ENCODE measurements at places on chromosomes 7 and 10.

GRCh38 chr10:3900391-3900790, 115.4 kb upstream of the KLF6 start:
- DNase-seq, result no peak

GRCh38 chr10:122258136-122259074, 12.7 kb upstream of the BTBD16 start:
- no peak for DNase-seq

DNA sequence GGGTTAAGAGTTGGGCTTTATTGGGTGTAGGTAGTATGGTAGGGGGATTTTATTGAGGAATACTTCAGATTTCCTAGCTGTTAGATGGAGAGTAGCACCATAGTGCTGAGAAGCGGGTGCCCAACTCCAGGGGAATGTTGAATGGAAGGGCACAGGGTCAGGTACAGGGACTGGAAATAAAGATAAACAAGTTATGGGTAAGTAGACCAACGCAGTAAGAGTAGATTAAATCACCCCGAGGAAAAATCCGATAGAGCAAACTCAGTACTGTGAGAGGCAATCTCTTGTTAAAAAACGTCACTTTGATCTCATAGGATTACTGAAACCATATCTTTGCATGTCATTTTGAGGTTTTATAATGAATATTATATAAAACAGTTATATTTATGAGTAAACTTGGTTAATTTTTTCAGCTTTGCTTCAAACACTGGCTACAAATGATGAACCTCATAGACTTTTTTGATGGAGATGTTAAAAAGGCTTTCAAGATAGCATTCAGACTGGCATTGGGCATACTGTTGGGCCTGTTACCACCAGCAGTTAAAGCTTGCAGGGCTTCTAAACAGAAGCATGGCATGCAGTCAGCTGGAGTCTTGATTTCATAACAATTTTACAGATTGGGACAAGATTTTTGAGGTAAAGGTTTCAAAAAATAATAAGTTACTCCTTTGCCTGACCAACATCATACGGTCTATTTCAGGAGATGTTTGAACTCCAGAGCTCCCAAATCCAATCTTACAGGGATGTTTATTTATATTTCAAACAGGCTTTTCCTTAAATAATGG, 7.1 kb downstream of the AHR start:
- no peak for DNase-seq

GRCh38 chr7:15174485-15174884, 271.9 kb upstream of the DGKB start:
- no peak for DNase-seq

- DNase-seq, result peak; percentile 88
Measured at GRCh38 chr10:100510533-100511308, 8.9 kb downstream of the SEC31B start.

DNA sequence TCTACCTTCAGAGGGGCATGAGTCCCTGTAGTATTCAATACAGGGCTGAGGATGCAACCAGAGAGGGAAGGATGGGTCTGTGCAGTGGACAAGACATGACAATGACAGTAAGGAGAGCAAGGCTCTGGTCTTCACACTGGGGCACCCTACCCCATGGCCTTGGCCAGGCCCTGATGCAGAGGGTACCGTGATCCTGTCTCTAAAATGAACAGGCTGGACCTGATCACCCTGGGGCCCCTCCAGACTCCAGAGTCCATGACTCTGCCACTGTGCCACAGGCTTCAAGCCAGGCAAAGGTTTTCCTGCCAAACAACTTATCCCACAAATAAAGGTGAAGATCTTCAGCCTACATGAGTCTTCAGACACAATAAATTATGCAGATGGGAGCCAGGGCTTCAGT, 4.9 kb downstream of the MAT1A start:
- no peak for DNase-seq

GRCh38 chr10:103021900-103022293, 103.8 kb downstream of the CNNM2 start:
- no peak for DNase-seq

GRCh38 chr7:139776486-139777132, 1.2 kb downstream of the HIPK2 start:
- DNase-seq, result peak; percentile 35

GRCh38 chr7:139683137-139683921, 94.5 kb downstream of the HIPK2 start:
- no peak for DNase-seq

- no peak for DNase-seq
Measured at GRCh38 chr10:14382531-14382930, 51.8 kb upstream of the FRMD4A start.

DNA sequence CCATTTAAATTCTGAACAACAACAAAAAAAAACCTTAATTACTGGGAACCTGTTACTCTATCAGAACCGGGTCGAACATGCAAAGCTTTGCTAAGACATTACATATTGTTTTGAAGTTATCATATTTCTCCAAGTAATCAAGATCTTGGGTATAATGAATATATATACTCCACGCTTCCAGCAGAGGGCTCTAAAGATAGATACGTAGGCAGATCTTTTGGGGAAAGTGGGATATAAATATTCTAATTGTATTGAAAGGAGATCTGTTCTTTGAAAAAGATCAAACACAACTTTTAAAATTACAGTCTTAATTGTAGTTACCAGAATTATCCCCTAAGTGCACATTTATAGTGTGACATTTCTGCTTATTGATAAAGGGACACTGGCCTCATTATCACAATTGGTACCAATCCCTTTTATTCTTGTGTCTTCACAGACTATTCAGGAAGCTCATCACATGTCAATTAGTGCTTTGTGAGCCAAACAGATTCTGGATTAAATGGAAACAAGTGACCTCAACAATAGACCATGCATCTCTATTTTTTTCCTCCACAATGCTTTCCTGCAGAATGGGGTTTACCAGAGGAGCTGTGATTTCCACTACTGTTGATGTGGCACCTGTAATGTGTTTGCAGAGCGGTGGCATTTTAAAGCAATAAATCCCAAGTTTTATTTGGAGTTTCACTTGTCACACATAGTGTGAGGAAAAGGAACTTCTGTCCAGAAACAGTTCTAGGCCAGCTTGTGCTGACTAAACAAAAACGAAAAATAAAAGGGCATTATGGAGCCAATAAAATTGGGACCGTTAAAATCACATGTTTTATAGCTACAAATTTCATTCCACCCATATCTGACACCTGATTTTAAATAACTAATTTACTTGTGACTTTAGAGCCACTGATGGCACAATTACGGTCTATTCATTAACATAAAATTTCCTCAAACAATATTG, 122.4 kb downstream of the CTTNBP2 start:
- no peak for DNase-seq

- no peak for DNase-seq
Measured at GRCh38 chr7:45912972-45913371, 8.1 kb downstream of the IGFBP3 start.

GRCh38 chr10:119769886-119770285, 44.0 kb downstream of the INPP5F start:
- DNase-seq, result no peak

GRCh38 chr10:15146366-15146765, 22.1 kb downstream of the NMT2 start:
- DNase-seq, result no peak

DNA sequence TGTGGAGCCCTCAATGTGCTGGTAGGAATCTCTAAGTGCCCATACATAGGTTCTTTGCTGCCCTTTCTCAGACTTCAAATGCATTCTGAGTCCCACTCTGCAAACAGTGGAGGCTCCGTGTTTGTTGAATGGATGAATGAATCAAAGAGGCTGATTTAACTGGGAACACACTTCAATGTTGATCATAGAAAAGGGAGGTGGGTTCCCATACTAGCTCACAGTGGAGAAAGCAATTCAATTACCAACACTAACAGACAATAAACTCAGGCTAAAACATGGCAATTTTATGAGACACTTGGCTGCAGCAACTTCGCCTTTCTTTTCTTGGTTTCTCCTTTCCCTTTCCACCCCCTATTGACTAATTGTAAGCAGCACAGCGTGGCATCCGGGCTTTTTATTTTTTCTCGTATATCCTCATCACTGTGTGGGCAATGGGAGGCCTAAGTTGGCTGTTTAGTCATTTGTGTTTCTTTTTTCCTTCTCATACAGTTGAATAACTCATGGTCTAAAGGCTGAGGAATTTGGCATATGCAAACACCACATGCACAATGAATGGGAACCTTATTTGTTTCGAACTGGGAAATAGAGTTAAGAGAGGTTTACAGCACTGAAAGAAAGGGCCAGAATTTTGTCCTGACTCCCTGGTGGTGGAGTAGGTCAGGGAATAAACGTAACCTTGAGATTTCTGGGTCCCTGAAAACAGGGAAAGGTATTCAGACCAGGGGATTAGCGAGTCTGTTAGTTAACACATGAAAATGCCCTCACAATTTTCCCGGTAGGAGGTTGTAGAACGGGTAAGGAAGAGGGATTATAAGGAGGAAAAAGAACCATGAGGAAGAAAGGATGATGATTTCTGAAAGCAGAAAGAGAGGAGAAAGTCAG, 858.5 kb downstream of the KCNMA1 start:
- DNase-seq, result no peak

DNA sequence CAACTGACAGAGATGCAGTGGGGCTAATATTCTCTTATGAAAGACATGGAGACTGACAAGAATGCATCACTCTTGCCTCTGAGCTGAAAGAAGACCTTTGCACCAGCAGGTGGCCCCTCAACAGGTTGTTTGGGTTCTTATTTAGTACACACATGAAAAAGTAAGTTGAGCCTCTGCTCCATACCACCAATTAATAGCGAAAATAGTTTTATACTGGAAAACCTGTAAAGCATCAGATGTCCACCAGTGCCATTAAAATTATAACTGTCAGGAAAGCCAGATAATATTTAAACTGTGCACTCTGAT, 26.3 kb upstream of the FAM13C start:
- no peak for DNase-seq

GRCh38 chr7:132575982-132576720, at the start of gene PLXNA4:
Gene PLXNA4 (minus strand): TSS chr7:132576470. CDS start chr7:132508693, 67,777 bp downstream.
- DNase-seq, result no peak

DNA sequence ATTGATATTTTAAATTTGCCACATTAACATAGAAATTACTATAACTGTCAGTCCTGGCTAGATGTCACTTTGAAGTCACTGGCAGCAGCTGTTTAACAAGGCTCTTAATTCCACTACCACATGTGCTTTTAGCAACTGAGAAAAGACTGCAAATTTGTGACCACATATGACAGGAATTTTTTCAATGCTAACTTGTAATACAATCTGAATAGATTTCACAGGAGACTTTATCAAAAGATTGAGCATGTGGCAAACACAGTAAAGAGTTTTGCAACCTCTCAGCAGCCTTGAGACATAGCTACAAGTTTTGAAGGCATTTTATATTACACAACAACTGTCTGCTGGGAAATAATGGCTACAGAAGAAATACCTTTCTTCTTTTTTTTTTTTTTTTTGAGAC, 73.0 kb downstream of the MICU1 start:
- DNase-seq, result no peak

DNA sequence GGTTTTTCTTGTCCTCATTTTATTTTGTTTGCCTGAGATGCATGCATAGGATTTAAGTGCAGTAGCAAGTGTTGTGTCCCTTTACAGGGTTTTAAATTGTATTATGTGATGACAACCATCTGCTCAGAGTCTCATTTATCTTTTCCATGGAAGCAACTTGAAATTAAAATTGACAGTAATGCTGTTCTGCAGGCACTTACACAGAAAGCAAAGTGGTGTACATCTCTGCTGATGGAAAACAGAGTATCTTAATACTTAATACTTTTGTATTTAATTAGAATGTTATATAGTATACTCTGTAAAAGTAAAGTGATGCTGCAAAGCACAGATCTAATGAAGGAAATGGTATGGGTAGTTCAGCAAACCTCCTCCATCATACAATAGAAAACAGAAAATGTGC, 482.9 kb downstream of the POM121L12 start:
- no peak for DNase-seq

DNA sequence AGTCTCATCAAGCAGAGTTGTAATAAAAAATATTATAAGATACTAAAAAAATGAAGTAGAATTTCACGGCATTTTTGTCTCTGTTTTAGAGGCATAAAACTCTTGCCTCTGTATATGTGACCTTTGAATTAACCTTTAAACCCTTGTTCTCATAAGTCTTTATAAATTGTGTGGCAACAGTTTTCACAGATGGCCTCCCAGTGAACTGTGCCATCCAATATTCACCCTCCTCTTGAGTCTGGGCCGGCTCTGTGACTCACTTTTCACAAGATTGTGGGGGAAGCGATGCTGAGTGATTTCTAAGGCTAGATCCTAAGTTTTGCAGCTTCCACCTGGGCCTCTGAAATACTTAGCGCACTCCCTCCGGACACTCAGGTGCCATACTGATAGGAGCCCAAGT, 4.6 kb upstream of the USP6NL start:
- DNase-seq, result no peak

- no peak for DNase-seq
Measured at GRCh38 chr7:158047391-158048059, 540.1 kb downstream of the PTPRN2 start.

DNA sequence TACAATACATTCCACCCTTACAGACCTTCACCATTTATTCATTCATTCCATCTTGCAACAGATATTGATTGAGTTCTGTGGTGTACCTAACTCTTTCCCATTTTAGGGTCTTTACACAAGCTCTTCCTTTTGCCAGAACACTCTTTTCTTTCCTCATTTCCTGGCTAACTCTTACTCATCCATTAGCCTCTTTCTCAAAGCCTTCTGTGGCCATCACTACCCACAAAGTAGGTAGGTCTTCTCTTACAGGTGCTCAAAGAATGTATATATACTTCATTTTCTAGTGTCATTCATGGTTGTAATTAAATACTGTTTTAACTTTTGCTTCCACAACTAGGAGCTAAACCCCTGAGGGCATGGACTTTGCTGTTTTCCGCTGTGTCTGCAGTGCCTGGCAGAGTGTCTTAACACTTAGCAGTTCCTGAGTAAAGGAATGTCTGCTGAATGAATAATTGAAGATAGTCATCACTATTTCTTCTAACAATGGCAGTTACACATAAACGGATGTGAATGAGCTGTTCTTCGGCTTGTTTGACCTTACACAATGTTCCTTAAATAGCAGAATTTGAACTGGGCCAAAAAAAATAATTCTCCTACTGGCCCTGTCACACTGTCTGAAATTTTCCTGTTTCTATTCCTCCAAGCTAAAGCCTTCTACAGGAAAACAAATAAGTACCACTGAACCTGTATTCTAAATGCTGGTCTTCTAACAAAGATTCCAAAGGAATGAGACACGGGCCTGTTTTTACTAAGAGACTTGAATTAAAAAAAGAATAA, 15.1 kb downstream of the BCAP29 start:
- no peak for DNase-seq

DNA sequence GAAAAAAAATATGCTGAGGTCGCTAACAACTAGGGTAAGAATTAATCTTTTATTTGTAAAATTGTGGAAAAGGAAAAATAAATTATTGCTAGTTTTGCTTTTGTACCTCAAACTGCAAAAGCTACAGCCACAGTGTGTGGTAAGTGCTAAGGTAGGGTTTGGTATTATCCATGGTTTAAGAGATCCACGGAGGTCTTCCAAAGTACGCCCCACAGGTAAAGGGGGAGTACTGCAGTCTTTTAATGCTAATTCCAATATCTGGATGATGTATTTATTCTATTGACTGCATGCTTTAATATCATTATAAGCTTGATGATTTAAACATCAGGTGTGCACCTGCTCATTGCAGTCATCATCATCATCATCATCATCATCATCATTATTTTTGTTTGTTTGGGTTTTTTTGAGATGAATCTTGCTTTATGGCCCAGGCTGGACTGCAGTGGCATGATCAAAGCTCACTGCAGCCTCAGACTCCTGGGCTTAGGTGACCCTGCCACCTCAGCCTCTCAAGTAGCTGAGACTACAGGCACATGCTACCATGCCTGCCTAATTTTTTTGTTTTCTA, 38.4 kb upstream of the BMS1 start:
- DNase-seq, result no peak

Measured in central memory CD4-positive, alpha-beta T cell (primary cell).